ENCODE measurements at places on chromosomes 2 and 18. TPM values are rescaled to one million over a fixed set of nuclear protein-coding genes. Genes with fewer than 3 reads are reported as not detected.
A peak's percentile ranks its signal among the peaks of the same experiment; 100 is the strongest.

- no peaks in the 10 kb centered on the region for H3K4me1 ChIP-seq
- H3K27me3 ChIP-seq, result no peaks in the 10 kb centered on the region
- H3K4me3 ChIP-seq, result no peak overlapping the region
Observed at GRCh38 chr18:55227771-55228170, 268.5 kb upstream of the CCDC68 start.

- H3K4me1 ChIP-seq, result no peaks in the 10 kb centered on the region
- no peaks in the 10 kb centered on the region for H3K36me3 ChIP-seq
- no peak overlapping the region for H3K27ac ChIP-seq
- H3K27me3 ChIP-seq, result no peaks in the 10 kb centered on the region
- no peak overlapping the region for H3K4me3 ChIP-seq
Observed at GRCh38 chr2:233184669-233185068, 66.8 kb upstream of the ATG16L1 start.

GRCh38 chr2:203500297-203500696 lies 34.8 kb downstream of the RAPH1 start:
- no peaks in the 10 kb centered on the region for H3K27me3 ChIP-seq
- DNase-seq, result no peak
- no peak overlapping the region for H3K27ac ChIP-seq
- no peaks in the 10 kb centered on the region for H3K36me3 ChIP-seq

- DNase-seq, result no peak
- no peaks in the 10 kb centered on the region for H3K27me3 ChIP-seq
- H3K4me3 ChIP-seq, result no peak overlapping the region
- H3K36me3 ChIP-seq, result no peaks in the 10 kb centered on the region
- no peak overlapping the region for H3K27ac ChIP-seq
Observed at GRCh38 chr2:47096451-47096850, 58.7 kb downstream of the STPG4 start.

- no peaks in the 10 kb centered on the region for H3K4me1 ChIP-seq
- DNase-seq, result no peak
- H3K4me3 ChIP-seq, result no peak overlapping the region
- no peak overlapping the region for H3K27ac ChIP-seq
Observed at GRCh38 chr2:207616185-207616584, 9.0 kb downstream of the METTL21A start.

GRCh38 chr2:239265681-239266433 lies 135.0 kb downstream of the HDAC4 start:
- DNase-seq, result no peak
- no peaks in the 10 kb centered on the region for H3K36me3 ChIP-seq
- no peaks in the 10 kb centered on the region for H3K27me3 ChIP-seq
- peak overlapping the region; percentile 92 for H3K27ac ChIP-seq

DNA sequence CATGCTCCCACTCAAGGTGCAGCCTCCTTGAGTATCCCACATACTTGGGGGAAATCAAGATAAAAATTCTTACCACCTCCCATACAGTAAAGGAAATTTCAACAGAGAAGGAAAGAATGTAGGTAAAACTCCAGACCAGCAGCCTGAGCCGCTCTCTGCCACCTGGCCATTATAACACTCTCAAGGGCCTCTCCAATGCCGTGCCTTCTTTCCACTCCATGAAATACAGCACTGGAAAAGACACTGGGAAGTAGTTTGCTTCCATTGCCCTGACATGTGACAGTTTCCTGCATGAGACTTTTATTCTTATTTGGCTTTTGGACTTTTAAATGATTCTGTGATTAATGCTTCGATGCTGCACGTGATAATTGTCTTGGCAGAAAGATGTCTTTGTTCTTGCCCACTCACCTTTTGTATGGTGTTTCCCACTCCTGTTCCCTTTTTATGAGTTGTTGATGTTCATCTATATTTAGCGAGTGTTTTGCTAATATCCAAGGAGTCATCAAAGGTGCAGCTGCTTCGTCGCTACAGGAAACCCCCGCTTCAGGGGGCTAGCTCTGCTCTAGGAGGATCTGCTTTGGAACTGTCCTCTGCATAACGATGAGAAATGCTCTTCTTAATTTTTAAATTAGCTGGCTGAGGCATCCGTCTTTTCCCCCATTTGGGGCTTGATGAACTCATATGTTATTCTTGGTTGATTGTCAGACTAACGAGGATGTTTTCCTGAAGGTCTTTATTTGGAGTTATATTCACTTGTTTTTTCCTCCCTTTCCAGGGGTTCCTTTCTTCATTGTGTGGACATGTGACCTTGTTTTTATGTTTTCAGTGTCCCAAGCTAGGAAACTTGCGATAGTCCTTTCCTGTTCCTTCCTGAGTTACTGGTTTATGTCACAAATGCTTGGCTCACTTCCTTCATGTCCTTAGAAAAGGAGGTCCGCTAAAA lies 179.4 kb downstream of the TXNL1 start:
- no peaks in the 10 kb centered on the region for H3K27me3 ChIP-seq
- no peaks in the 10 kb centered on the region for H3K36me3 ChIP-seq
- no peak for DNase-seq

Gene CIB4
- not detected for total RNA-seq

Gene ABCG8
- total RNA-seq, result 0.48 TPM

All from colonic mucosa (tissue), 4 donors.